Endodermal cell (in vitro differentiated cells): ENCODE measurements at places on chromosomes 5 and 9. TPM values are rescaled to one million over a fixed set of nuclear protein-coding genes. Genes with fewer than 3 reads are reported as not detected.

DNA sequence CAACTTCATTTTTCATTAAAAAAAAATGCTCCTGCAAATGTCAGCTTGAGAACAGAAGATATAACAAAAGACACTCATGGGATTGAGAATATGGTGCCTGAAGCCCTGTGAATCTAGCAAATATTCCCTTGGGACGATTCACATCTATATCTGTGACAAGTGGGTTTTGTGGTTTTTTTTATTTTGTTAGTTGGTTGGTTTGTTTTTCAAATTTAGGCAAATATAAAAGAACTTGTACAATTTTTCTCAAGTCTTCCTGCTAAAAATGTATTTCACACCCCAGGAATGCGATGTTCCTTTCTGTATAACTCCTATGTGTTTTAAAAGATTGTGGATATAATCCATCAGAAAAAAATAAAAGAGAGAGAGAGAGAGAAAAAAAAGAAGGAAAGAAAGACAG is 1061.8 kb upstream of the ARRDC3 start:
- no peak for DNase-seq

DNA sequence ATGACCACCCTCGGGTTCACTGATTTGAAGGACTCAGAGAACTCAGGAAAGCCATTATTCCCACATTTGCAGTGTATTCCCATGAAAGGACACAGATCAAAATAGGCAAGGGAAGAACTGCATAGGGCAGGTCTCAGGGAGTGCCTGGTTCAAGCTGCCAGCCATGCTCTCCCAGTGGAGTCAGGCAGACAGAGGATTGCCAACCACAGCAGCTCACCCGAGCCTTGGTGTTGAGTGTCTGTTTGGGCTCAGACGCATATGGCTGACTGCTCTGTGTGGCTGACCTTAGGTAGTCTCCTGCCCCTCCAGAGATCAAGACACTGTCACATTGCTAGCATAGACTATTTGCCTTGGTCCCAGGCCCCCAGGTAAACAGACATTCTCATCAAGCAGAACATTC is 115.8 kb upstream of the OTULINL start:
- no peak for DNase-seq

Gene PRDM9
- total RNA-seq: 0.18 TPM in 1 of 2 replicates, not detected in the other

DNA sequence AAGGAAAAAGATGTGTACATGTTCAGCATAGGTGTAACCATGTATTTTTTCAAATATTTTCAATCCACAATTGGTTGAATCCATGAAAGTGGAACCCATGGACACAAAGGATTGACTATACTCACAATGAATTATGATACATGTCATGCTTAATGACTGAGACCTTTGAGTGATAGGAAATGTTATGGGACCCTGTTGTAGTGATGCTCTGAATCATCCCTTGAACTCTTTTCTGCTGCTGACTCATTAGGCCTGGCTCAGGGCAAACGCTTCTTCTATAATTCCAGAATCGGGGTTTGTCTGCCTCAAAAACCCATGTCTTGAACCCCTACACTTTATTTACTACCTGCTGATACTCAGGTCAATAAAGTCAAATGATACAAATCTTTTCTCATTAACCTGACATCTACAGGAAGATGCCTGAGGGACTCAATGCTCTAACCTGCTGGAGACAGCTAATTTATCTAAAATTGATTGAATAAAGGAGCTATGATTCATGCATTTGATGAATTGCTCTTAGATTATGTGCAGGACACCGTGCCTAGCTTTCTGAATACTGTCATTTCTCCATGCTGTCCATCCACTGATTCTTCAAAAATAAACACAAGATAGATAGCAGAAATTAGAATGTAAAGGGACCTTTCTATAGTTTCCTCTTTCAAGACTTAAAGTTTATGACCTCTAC is 260.1 kb downstream of the PRELID2 start:
- no peak for DNase-seq

GRCh38 chr5:43161244-43161643 is 30.8 kb upstream of the NIM1K start:
- no peak for DNase-seq

DNA sequence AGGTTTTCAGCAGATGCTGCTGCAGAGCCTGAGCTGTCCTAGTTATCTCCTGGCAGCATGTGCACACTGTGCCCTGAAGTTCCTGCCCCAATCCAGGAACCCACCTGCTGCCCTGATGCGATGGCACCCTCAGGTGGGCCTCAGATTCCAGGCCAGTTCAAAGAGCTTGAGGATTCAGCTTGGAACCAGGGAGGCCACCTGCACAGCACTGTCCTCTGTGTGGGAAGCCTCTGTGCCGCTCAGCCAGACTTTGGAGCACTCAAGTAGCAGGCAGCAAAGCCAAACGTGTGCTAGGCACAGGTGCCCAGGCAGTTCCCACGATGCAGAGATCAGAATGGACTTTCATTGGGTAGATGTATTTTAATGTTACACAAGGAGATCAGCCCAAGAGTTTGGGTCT is 132.8 kb upstream of the RAPGEF1 start:
- DNase-seq: no peak

DNA sequence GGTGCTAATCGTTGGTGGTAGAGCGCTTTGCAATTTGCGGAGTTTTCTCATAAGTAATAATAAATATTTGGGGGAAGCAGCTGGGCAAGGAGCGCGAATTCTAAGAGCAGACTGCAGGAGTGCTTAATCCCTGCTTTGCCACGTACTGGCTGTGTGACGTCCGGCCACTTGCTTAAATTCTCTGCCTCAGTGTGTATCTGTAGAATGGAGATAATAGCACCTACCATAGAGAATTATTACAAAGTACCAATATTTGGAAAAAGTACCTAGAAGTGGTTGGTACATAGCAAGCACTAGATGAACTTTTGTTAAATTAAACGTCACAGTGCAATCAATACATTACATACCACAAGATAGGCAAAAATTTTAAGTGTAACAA is 598 bp upstream of the TMED7 start:
- no peak for DNase-seq

DNA sequence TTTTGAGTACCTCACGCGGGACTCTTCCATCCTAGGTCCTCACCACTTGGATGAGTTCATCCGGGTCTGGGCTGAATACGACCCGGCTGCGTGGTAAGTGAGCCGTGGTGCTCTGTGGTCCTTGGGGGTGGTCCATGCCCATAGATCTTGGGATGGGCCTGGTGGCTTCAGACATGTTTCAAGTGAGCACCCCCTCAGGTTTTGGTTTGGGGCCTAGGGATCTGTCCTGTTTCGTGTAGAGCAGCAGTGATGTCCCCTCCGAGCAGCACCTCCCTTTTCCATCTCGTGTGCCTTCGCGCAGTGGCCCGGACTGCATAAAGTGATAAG is 218.9 kb downstream of the CACNA1B start:
- DNase-seq: no peak

DNA sequence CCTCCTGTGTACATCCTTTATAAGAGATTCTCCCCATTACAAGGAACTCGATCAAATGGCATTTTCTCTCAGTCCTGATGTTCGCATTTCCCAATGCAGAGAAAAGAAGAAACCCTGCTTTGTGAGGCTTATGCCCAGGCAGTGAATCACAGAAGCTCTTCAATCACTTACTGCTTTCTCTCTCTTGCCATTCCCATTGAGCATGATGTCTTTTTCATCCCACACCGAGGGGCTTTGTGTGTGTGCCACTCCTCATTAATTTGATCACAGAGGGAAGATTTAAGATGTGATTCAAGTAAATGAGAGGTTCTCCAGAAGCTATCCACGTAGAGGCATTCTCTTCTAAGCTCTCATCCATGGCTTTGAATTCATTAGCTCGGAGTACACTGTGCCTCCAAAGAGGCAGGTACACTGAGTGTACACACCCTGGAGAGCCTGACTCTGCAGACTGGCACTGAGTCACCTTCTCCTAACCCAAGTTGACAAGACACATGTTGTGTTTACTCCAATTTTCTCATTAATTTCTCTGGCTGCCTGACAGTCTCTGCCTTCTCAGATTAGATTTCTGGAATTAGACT is 45.4 kb downstream of the MFAP3 start:
- no peak for DNase-seq

- DNase-seq: no peak
Observed at GRCh38 chr9:87513161-87513560, 15.5 kb downstream of the DAPK1 start.

DNA sequence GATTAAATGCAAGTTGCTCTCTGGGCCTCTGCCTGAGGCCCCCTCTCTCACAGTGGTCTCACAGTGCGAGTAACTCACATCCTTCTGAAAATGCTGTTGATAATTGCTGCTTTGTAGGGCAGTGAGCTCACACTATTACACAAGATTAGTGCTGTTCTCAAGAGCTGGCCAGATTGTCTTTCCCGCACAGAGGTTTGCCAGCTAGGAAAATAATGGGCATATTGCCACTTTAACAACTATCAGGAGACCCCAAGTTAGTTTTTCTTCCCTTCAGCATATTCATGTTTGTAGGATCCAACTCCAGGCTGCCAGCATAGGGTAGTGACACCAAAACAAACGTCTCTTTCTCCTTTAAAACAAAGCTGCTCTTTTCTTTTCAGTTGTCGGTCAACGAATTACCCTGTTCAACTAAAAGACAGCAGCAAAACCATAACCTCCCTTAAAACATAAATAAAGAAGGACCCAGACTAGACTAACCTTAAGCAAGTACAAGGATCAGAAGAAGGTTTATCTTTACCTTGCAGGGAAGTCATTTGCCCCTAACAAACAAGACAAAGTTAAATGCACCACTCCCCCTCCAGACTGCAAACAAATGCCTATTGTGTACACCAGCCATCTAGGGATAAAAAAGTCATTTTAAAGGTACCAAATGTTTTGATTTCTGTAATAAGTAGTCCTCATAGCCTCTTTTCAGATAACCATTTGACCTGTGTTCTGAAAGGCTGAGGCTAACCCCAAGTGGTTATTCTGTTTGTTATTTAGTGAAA is 91.4 kb downstream of the VCAN start:
- DNase-seq: no peak

DNA sequence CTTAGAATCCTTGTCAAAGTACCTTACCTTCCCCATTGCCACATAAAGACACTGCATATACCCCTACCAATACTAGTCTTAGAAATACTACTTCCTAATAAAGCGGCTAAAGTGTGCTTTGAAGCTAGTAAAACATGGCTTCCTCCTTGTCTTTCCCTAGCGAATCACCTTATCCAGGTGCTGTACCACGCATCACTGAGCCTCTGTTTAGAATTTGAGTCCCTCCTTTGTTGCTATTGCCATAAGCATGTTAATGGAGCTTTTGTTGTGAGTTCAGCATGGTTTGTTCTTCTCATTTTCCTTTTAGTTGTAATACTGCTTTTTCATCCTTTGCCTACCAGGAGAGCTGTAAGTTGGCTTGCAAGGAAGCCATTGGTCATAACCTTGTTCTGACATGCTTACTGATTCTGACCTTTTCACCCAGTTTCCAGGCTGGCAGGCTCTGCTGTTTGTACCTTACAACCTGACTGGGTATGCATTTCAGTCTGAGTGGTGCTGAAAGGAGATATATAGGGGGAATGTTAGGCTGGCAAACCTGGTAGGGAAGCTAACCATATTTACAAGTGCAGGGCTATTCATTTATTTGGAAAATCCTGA is 49.8 kb downstream of the LMNB1 start:
- DNase-seq: no peak

Gene GZMA
- total RNA-seq: not detected in 3 replicates
